Left renal cortex interstitium (tissue), 4 donors: ENCODE measurements at places on chromosomes 13 and 19.

GRCh38 chr13:73107970-73108369 is 49.2 kb downstream of the KLF5 start:
- no peak for DNase-seq

GRCh38 chr19:37114001-37114400 is 35.8 kb downstream of the ZNF420 start:
- DNase-seq, result no peak

- no peak for DNase-seq
Observed at GRCh38 chr13:83215627-83216026, 666.6 kb downstream of the SLITRK1 start.

DNA sequence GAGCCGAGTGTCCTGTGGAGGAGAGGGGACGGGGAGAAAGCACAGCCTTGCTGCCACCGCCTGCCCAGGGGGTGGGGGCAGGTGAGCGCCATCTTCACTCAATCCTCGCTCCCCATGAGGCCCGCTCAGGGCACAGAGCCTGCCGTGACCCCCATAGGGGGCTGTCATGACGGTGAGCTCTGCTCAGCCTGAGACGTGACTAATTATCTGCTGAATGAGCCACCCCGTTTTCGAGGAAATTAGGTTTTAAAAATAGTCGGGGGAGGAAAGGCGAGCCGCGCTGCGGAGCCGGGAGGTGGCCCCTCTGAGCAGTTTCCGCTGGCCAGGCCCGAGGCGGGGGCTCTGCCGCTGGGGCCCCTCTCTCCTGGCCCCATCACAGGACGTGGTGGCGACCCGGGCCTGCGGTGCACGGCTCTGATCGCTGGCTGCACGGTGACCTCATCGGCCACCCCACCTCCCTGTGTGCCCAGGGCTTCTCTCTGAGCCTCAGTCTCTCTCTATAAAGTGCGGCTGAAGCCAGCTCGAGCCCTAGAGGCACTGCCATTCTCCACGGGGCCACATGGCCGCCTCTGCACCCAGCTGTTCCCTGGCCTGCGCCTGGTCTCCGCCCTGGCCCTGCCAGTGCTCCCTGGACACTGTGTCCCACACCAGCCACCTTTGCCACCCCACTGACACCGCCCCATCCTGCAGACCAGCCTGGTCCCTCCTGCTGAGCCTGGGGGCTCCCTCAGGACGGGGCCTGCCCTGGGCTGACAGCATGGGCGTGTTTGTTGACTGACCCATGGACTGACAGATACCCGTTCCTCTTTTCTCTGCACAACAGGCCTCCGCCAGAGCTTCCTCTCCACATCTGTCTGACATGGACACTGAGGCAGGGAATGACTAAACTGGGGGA is 28.3 kb downstream of the PIP5K1C start:
- DNase-seq, result no peak

DNA sequence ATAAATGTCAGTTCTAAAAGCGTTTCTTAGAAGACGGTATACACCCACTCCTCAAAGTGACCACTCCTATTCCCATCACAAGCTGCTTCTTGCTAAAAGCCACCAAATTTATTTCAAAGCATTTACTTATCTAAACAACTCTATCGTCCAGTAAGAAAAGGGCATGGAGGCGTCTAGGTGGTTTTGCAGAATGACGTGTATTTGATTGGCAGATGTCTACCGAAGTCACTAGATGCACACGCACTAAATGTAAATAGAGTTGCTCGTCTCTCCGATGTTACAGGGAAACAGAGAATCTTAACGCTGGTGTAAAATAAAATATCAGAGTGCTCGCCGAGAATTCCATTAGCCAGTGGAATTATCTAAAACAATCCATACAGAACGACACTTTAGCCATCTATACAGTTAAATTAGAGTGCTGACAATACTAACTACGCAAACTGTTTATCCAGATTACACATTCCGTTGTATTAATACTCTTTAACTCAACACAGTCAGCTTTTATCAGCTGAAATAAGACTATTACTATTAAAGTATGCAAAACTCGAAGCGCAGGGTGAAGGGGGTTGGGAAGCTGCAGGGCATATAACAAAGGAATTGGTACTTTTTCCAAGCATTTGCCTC is 1.9 kb downstream of the KLF12 start:
- no peak for DNase-seq

DNA sequence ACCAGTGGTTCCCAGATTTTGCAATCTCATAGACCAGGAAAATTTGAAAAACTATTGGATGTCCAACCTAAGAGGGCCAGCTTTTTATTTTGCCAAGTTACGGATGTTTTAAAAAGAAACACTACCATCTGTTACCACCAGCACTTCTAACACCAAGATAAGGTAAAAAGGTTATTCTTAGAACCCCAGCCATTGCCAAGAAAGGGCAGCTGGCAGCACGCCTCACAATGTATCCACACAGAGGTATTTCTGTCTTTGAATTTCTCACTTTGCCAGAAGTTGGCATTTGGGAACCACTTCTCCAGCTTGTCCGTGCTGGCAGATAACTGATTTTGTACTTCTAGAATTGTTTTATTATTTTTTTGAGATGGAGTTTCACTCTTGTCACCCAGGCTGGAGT is 28.7 kb downstream of the CAPN12 start:
- no peak for DNase-seq

DNA sequence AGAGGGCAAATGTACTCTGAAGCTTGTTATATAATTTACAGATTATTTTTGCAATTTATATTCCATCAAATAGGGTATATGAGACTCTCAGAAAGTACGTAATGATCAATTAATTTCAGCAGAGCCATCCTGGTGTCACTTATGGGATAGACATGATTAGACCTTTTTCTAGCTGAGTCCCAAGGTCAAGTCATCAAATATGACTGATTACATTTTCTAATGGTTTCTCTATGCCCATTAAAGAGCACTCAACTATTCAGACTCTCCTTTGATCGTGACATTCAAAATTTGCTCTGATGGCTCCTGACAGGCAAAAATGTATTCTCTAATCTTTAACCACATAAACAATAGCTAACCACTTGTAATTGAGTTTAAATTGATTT is 469.2 kb downstream of the COG6 start:
- no peak for DNase-seq
